ENCODE measurements at places on chromosomes 2 and 18. TPM values are rescaled to one million over a fixed set of nuclear protein-coding genes. Genes with fewer than 3 reads are reported as not detected.

DNA sequence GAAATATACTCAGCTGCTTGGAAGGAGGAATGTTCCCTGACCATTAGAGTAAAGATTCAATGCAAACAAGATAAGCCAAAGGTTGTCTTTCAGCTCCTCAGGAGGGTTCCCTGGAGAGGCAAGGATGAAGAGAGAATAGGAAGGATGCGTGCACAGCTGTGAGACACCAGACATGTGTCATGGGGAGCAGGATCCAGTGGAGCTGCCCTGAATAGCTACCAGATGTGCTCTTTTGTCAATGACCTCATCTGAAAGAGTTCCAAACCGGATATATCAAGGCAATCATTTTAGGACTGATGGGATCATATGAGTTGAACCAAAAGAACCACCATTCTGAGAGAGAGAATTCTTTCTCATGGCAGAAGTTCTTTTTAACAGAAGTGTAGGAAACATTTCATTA, 490.6 kb downstream of the IRS1 start:
- DNase-seq = no peak

GRCh38 chr2:23220513-23221094, 164.4 kb upstream of the KLHL29 start:
- no peak for DNase-seq

HOXD3 gene
- 5.3 TPM for total RNA-seq

ALPP gene
- not detected for total RNA-seq

SLC19A3 gene
- total RNA-seq = 349 TPM

Measured in mesenteric fat pad (tissue), 1 donor.